ENCODE measurements at places on chromosomes 7 and 10.

- no peak for DNase-seq
These were observed 88.2 kb upstream of the SEMA3C start for GRCh38 chr7:81007051-81007450.

DNA sequence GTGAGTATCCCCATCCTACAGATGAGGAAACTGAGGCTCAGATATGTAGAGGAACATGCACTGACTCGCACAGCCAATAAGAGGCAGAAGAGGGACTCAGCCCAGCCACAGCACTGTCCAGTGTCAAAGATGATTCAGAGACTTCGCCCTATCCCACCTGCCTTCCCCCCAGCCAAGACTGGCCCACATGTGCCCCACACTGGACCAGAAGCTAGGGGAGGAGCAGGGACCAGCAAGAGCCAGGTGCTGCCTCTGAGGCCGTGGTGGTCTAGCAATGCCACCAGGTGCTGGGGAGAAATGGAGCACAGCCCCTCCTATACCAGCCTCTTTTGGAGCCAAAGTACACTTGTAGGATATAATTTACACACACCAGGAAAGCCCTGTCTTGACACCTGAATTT lies 22.3 kb downstream of the GRID1 start:
- DNase-seq, result no peak

GRCh38 chr10:122504610-122504950 lies 43.2 kb downstream of the HTRA1 start:
- no peak for DNase-seq

GRCh38 chr10:86165666-86166065 lies 200.9 kb downstream of the GRID1 start:
- no peak for DNase-seq

DNA sequence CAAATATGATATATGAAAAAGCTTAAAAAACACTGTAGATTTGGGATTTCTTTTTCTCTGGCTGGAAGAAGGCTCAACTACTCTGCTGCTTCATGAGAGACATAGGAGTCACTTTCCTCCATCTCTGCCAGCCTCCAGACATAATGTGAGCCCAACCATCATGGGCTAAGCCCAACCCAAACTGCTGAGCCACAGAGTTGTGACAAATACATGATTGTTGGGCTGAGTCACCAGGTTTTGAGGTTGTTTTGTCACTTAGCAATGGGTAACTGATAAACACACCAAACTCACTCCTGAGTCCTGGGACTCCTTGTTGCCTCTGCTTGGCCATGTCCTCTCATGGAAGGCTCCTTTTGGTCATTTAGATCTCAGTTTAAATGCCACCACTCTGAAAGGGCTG lies 381.8 kb upstream of the FZD8 start:
- DNase-seq, result no peak

DNA sequence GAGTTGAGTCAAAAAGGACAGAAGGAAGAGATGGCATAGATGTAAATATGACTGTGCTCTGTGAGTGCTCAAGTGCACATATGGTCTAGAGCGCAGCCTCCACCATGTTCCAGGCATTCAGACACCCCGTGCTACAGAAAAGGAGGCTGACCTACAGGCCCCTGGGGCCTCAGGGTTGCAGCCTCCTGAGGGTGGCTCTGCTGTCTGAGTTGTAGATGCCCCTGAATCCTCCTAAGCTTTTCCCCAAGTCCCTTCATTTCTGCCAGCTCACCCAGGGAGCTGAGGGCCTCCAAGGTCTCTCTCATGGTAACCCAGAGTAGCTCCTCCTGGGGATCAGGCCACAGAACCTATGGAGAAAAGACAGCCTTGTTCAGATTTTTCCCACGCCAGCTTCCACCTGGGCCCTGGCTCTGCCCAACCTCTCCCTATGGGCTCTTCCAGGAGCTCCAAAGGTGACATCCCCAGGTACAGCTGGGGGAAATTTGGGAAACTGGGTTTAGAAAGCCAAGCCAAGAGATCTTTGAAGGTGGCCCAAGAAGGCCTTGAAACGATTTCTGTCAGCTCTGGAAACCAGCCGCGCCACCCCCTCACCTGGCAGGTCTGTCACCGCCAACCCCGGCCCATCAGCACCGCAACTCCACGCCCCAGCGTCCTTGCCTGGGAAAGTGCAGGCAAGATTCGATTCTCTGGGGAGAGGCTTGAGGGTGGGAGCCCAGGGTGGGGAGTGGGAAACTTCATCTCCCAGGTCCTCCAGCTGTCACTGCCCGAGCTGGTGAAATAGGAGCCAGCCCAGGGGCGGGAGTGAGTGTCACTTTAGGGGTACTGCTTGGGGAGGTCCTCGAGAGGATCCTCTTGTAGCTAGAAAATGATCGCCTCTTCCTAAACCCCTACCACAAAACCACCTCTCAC lies 2.4 kb downstream of the ZNF467 start:
- no peak for DNase-seq

DNA sequence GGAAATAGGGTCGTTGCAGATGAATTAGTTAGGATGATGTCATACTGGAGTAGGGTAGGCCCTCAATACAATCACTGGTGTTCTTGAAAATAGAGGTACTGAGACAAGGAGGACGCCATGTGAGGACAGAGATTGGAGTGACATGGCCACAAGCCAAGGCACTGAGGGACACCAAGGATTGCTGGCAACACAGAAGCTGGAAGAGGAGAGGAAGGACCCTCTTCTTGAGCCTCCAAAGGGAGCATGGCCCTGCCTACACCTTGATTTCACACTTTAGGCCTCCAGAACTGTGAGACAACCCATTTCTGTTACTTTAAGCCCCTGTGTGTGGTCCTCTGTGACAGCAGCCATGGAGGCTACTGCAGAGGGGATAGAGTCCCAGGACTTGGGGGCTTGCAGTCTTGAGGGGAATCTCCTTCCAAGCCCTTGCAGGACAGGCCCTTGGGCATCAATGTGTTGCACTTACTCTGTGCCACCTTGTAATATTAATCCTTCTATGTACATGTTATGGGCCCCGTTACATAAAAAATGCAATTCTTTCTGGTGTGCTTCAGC lies 3.7 kb upstream of the AOC1 start:
- DNase-seq, result no peak

DNA sequence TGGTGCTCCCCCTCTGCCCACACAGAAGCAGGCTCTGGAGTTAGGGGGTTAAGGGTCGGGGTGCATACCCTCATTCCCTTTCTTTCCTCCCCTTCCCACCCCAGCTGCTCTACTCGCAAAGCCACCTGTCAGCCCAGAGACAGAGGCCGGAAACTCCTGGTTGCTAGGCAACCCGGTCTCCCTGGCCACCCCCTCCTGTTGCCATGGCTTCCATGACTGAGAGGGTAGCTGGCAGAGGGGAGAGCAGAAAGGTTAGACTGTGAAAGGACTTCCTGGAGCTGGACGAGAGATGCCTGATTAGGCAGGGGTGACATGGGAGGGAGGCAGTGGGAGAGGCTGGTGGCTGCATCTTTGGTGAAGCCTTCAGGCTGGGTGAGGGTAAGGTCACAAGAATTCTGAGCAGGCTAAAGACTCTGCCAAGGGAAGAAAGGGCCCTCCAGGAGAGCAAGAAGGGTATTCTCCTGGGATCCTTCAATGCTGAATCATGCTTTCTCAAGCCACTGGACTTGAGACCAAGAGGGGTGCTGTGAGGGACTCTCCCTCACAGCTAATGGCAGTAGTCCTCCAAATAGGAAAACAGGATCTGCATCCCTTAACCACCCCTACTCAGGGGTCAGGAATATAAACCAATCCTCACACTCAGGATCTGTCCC lies 5.4 kb downstream of the PSD start:
- no peak for DNase-seq

- no peak for DNase-seq
These were observed 55.9 kb upstream of the MYL10 start for GRCh38 chr7:101684983-101685330.

- no peak for DNase-seq
These were observed 132.3 kb downstream of the GLI3 start for GRCh38 chr7:42104694-42105093.

DNA sequence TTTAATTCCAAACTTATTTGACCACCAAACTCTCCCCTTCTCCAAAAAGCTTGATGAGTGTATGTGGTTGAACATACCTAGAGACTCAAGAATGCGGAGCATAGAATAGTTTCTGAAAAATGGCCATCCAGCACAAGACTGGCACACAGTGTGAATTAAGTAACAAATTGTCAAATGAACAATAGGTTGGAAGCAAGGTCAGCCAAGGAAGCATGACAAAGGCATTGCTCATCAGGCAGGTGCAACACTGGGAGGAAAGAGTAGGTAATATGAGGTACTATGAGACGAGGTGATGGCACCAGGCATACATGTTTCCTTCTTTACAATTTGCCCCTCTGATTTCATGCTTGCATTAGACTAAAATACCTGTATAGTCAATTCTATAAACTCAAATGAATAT lies 73.7 kb downstream of the DKK1 start:
- no peak for DNase-seq

DNA sequence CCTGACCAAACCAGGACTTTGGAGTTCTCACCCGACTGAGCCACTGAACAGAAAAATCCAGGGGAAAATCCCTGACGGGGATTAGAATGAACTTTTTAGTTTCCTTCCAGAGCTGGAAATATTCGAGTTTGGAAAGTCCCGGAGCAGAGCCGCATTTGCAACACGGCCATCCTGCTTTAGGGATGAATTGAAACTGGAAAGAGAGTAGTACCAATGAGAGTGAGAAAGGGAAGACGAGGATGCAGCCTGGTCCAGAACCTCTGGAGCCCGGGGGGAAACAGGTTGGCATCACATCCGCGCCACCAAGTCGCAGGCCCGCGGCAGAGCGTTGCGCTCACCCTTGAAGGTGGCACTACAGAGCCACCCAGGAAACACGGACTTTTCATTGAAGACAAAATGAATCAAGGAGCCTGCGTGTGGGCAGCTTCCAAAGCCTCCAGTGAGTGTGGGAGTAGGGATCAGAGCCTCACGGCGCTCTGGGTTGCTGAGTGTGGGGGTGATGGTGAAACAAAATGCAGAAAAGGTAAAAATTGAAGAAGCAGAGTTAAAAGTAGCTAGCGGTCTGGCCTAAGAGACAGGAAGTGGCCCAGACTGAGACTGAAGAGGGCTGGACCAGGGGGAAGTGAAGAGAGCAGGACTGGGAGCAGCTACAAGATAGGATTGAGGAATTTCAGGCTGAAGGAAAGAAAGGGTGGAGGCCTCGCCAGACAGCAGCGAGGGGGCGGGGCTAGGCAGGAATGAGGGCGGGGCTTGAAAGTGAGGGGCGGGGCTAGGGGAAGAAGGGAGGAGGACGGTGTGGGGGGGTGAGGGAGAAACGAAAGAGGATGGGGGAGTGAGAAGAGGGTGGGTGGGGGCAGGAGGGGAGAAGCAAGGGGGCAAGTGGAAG lies 1.8 kb downstream of the SMURF1 start:
- peak; percentile 68 for DNase-seq

DNA sequence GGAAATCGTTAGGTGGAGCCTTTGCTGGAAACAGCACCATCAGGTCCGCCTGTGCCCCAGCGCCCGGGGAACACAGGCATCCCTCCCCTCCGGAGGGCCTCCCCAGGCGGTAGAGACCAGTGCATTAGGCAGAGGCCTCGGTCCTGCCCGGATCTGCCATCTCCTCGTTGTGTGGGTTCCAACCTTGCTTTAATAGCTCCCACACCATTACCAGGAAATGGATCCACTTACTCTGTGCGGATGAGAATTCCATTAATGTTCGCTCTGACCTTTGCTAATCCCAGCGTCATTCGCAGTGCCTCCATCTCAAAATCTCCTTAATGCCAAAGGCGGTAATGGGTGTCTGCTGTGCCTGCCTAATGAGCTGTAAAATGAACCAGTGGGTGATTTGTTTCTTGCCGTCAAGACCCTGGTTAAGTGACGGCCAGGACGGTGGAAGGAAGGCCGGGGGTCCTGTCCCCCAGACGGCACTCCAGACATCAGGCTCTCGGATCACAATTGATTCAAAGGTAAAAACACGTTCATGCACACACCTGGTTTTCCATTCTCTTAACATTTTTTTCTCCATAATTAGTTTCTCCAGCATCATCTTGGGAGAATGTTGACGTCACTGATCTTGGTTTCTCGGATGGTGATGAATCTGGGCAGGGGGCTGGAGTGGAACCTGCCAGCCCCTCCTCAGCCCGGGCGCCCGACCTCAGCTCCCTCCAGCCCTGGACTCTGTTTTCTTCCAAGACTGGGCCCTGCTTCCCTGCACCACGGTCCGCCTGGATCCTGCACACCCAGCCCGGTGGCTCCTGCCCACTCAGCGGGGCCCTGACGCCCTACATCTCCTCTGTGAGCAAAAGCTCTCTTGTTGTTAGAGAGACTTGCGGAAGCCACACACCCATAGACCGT lies 22.8 kb upstream of the FAM20C start:
- DNase-seq, result no peak

GRCh38 chr7:131893631-131894340 lies 337.4 kb upstream of the PODXL start:
- no peak for DNase-seq

GRCh38 chr10:84405662-84406061 lies 77.3 kb downstream of the CCSER2 start:
- no peak for DNase-seq

DNA sequence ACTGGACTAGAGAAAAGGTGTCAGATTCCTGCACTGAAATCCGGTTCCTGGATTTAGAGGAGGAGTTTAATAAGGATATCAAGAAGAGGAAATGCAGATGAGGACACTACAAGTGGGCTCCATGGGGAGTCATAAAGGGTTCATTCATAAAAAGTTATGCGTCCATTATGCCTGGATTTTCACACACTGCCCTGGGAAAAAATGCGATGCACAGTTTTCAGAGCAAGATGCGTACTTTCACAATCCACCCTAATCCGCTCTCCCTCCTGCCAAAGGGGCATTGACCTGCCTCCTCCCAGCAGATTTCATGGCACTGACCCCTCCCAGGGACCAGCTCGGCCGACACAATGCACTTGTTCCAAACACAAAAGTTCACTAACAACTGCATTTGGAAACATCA lies 42.2 kb upstream of the OPALIN start:
- DNase-seq, result no peak

All from inflammatory macrophage (primary cell).